Progenitor cell of endocrine pancreas (in vitro differentiated cells): ENCODE measurements at places on chromosomes 6 and 20.

GRCh38 chr6:120779441-120779840 lies 554.8 kb downstream of the TBC1D32 start:
- DNase-seq = no peak

DNA sequence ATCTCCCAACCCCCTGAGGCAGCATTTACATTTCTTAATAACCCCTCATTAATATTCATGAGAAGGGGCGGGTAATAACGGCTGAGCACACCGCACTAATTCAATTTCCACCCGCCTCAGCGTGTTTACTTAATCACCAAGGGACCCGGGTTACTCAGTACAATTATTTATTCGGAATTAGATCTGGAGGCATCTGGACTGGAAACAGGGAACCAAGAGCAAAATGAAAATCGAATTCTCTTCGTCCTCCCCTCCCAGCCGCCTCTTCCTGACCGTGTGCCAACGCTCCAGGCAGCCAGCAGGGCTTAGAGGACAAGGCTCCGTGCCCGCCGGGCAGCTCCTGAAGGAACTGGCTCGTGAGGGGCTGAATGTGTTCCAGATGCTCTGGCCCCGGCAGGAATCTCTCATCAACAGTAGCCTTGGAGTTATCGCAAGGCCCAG lies 23.5 kb upstream of the CTNNBL1 start:
- DNase-seq = no peak

DNA sequence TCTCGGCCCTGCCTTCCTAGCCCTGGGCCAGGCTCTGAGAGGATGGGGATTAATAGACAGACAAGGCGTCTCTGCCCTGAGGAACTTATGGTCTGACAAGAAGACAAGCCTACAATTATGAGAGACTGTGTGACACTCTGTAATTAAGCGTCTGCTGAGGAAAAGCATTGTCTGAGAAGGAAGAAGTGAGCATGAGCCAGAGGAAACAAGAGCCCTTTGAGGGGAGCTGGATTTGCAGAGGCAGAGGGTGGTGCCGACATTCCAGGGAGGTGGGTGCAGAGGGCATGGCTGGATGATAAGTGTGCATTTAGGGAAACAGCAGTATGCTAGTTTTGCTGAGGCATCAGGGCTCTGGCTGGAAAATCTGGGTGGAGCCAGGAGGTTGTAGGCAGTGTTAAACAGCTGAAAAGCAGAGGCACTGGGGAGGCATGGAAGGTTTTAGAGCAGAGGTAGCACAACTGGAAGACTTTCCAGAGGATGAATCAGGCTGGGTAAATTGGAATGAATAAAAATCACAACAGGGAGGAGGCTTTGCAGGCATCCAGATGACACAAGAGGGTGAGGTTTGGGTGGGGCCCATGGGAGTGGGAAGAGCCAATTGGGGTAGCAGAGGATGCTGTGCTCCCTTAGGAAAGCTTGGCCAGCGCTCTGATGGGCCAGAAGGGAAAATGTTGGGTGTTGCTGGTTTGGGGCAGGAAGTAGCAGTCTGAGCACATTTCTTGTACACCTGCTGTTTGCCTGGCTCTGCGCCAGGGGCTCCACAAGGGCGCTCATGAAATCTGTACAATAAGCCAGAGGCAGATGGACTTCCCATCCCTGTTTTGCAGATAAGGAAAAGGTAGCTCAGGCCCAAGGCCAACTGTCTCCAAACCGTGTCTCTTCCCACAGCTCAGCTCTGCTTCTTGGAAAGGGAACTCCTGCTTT lies 74.0 kb upstream of the MYL9 start:
- no peak for DNase-seq

- no peak for DNase-seq
Measured at GRCh38 chr6:71645299-71645698, 241.1 kb upstream of the RIMS1 start.

DNA sequence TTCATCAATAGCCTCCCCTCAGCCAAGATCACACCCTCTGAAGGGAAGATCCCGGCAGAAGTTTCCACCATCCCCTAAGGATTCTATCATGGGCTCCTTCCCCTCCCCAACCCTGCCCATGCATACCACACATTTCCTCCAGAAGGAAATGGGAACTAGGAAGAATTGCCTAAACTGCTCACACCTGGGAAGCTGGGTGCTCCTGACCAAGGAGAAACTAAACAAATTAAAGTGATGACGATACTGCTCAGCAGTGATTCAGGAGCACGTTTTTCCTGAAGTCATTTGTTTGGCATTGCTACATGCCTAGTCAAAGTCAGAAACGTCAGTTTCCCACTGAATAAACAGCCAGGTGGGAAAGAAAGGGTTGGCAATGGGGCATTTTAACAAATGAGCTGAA lies 136.1 kb upstream of the CDYL start:
- DNase-seq = no peak
